ENCODE measurements at places on chromosomes 12 and 14.

DNA sequence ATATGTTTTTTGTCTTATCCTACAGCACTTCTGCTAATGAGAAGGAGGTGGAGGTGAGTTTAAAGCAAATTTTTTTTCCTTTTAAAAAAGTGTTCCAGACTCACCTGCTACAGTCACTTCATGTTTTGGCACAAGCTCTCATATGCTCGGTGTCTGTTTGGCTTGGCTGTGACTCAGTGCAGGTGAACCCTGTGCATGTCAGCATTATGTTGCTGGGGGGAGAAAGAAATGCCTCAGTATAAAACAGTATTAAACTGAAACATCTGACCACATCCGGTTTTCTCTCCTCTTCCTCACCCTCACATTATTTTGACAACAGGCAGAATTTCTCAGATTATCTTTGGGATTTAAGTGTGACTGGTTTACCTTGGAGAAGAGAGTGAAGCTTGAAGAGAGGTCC is 105.2 kb downstream of the DNAI7 start:
- DNase-seq, result peak; percentile 1

DNA sequence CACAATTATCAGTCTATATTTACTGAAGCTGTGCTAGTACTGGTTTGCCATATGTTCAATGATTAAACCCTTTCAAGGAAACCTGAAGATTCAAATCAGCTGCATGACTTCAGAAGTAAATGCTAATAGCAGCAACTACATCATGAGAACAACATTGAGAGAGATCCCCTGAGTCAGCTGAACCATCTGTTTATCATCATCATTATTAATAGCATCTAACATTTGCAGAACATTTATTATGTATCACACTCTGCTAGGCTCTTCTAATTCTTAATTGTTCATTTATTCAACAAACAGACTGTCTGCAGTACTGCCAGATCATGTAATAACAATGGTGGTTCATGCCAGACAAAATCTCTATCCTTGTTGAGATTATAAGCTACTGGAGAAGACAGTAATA is 157.4 kb downstream of the KLHL28 start:
- no peak for DNase-seq

DNA sequence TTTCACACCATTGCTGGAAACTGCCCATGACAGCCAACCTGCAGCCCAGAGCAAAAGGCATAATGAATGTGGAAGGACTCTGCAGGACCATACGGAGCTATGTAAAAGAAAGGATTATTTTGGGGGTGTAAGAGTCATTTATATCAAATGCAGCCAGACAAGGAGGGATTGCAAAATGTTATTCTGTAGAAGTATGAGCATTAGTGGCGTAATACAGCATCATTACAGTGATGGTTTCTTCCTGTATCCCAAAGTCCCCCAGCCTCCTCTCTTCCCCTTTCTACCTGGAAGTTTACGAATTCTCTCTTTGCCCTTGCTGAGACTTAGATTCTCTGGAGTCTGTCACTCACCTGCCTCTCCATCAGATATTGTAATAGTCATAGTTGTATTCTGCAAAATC is 89.9 kb downstream of the BORCS5 start:
- no peak for DNase-seq

DNA sequence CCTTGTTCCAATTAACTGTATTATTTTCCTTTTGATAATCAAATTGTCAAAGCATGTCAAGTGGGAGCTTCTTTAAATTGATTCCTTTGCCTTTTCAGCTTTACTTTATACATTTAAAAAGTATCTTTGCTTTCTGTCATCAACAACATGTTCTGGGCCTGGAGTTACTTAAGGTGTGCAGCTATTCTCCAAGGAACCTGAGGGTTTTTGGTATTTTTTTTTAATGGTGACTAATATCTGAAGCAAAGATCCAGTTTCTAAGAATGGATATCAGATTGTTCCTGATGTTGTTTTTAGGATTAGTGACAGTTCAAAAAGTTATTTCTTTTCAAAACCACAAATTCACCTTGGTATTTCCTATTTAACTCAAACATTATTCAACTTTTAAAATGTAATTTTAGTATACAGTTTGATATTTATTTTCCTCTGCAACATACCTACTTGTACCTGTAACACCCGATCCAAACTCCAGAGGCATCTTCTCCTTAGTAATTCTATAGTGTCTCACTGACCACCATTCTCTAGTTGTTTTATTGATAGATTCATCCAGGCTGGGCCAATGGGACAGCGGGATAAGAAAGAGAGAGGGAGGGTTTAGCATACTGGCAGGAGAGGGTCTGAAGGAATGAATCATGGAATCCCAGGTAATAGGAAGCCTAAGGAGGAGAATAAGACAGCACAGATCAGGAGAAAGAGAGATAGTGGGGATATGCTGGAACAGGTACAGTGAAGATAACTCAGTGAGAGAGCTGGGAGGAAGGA is 3.1 kb downstream of the CBLN3 start:
- DNase-seq, result no peak

GRCh38 chr14:103188810-103189480 is 65.7 kb downstream of the TNFAIP2 start:
- no peak for DNase-seq

Measured in NCI-H2081 (cell line).